ENCODE measurements at places on chromosomes 7 and 10.

- no peak for DNase-seq
These were observed 95.1 kb upstream of the LRGUK start for GRCh38 chr7:134031835-134032617.

GRCh38 chr7:152579070-152579469, 96.9 kb downstream of the XRCC2 start:
- no peak for DNase-seq

GRCh38 chr7:26081638-26082037, 70.4 kb upstream of the NFE2L3 start:
- DNase-seq: no peak

DNA sequence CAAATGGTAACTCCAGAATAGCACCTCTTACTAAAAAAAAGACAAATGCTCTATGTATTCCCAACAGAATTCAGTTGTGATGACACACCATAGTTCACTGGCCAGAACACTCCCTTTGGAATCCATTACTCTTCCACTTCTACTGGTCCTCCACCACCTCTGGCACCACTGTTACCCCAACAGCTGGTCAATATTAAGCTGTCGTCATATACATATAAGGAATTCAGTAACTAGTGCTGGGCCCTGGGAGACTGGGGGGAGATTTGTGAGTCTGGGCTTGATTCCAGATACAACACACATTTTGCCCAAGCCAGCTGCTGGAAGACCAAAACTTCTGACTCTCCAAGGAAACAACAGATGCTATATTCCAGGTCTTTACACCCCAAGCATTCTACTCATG, 26.0 kb upstream of the ITGA8 start:
- no peak for DNase-seq

- DNase-seq: no peak
These were observed 66.5 kb upstream of the SHTN1 start for GRCh38 chr10:117071286-117072050.

- no peak for DNase-seq
These were observed 560.2 kb downstream of the KCNMA1 start for GRCh38 chr10:77077316-77077945.

DNA sequence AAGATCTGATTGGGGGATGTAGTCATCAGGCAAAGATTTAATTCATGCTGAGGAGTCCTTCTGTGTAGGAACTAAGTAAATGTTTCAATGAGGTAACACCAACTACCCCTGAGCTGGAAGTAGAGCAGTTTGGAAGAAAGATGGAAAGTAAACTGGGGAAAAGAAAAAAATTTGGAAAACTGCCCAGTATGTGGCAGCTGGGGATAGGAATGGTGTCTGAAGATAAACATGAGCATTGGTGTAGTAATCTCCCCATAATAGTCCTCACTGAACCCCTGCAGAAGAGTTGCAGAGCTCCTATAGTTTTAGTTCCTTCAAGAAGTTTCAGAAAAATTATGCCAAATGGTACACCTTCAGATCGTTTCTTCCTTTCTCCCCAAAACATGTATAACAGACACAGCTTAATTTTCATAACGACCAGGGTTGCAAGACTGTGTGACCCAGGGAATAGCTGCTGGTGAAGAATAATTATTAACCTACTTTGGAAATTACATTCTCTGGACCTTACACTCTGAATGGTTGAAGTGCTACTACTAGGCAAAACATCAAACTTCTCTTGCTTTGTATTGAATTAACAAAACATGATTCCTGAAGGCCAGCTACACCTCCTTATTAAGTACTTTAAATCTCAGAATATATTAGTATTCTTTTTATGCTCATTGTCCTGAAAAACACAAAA, 446.4 kb upstream of the NRG3 start:
- DNase-seq: no peak
